SJCRH30 (cell line): ENCODE measurements at places on chromosomes 3 and 15. TPM values are rescaled to one million over a fixed set of nuclear protein-coding genes. Genes with fewer than 3 reads are reported as not detected.

The CCDC39 gene
- total RNA-seq = not detected in 2 replicates

The SLC28A2 gene
- not detected in 2 replicates for total RNA-seq

The ISLR gene
- 19.8 and 27.7 TPM in 2 replicates for total RNA-seq

The B4GALT4 gene
- 17.2 and 19.2 TPM in 2 replicates for total RNA-seq

The SLC25A26 gene
- total RNA-seq = 16.7 and 18.4 TPM in 2 replicates

The ZNF445 gene
- total RNA-seq = 11.1 and 13.4 TPM in 2 replicates

The PLAAT1 gene
- 25.2 and 27.1 TPM in 2 replicates for total RNA-seq

The ANKUB1 gene
- total RNA-seq = not detected in 2 replicates
